ENCODE measurements at places on chromosomes 2 and 18.
A peak's percentile ranks its signal among the peaks of the same experiment; 100 is the strongest.

DNA sequence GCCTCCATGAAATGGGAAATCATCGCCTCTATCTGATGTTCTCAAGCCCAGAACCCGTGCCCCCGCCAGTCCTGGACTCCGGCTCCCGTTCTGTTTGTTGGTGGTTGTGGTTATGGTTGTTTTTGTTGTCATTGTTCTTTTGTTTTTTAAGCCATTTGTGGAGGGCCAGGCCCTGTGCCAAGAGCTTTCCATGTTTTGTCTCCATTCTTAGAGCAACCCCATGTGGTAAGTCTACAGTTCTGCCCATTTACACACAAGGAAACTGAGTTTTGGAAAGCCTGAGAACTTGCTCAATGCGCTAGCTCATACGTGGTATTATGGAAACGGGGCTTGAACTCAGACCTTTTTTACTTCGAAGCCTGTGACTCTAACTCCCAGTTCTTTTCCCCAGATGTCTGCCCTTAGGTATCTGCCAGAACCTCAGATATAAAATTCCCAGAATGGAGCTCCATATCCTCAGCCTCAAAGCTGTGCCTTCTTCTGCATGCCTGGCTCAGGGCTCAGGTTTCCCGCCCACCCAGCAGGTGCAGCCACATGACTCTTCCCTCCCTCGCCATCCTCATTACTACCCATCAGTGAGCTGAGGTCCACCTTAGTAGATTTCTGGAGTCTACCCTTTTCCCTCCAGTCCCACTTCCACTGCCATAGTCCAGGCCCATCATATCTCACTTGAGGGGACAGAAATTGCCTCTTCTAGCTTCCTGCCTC lies 194.1 kb downstream of the KLHL29 start:
- no peak for DNase-seq

DNA sequence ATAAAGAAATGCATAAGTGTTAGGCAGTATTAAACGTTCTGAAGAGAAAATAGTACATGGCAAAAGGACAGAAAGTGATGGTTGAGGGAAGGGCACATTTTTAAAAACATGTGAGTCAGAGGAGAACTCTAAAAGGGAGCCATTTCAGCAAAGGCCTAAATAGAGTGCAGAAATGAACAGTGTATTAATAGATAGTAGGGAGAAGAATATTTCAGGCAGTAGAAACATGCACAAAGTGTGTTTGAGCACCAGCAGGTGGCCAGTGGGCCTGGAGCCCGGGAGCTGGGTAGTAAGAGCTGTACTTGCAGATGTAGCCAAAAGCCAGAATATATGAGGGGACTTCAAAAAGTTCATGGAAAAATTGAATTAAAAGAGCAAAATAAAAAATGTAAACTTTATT lies 288.1 kb upstream of the FIGN start:
- no peak for DNase-seq

GRCh38 chr2:208135794-208136715 lies 6.4 kb upstream of the CRYGC start:
- DNase-seq, result no peak

DNA sequence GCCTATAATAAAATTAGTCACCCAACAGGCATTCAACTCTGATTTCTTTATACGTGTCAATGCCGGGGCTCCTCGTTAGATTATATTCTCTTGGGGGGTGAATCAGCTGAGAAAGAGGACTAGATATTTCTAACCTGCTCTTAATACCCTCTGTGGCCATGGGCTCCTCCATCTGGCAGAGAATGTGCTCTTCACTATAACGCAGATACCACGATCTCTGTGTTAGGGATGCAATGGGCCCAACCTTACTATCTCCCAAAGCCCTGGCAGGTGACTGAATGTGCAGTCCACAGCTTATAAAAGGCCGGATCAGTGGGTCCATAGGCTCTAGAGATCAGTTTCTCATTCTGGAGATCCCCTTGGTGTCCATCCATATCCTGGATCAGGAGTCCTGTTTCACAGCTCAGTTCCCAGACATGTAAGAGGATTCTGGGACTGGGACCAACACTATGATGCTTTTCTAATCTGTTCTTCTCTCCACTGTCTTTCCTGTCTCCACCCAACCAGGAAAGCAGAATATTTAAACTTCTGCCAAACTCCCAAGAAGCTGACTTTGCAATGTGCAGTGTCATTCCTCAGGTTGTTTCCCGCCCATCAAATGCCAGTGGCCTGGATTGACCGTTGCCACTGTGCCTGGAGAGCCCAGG lies 71.4 kb upstream of the CELF4 start:
- peak; percentile 12 for DNase-seq

GRCh38 chr2:236739663-236740062 lies 170.0 kb downstream of the ACKR3 start:
- no peak for DNase-seq

GRCh38 chr2:228917220-228917619 lies 353.9 kb downstream of the PID1 start:
- no peak for DNase-seq
